ENCODE measurements at places on chromosomes 12 and 14. TPM values are rescaled to one million over a fixed set of nuclear protein-coding genes. Genes with fewer than 3 reads are reported as not detected.
A peak's percentile ranks its signal among the peaks of the same experiment; 100 is the strongest.

GRCh38 chr12:14211947-14212387 is 153.5 kb upstream of the ATF7IP start:
- no peak overlapping the region for H3K4me3 ChIP-seq
- H3K4me1 ChIP-seq, result no peaks in the 10 kb centered on the region
- no peak for DNase-seq
- H3K27me3 ChIP-seq, result no peaks in the 10 kb centered on the region
- H3K36me3 ChIP-seq, result no peaks in the 10 kb centered on the region

DNA sequence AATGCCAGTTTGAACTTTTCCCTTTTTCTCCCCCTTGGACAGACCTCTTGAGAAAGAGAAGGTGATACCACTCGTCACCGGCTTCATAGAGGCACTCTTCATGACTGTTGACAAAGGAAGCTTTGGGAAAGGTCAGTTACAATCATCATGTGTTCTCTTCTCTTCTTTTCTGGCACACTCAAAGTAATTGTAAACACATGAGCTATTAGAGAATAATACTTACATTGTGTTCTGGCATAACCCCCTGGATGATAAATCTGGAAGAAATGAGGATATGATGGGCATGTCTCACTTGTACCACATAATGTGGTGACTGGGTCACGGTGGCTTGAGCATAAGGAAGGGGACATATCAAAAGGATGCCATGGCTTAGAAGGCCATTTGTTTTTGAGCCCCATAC is 20.0 kb downstream of the UTP20 start:
- no peaks in the 10 kb centered on the region for H3K27me3 ChIP-seq
- no peak for DNase-seq
- H3K27ac ChIP-seq, result no peak overlapping the region
- no peak overlapping the region for H3K4me3 ChIP-seq
- no peaks in the 10 kb centered on the region for H3K4me1 ChIP-seq
- H3K36me3 ChIP-seq, result peaks cover 9% of the 10 kb centered on the region

DNA sequence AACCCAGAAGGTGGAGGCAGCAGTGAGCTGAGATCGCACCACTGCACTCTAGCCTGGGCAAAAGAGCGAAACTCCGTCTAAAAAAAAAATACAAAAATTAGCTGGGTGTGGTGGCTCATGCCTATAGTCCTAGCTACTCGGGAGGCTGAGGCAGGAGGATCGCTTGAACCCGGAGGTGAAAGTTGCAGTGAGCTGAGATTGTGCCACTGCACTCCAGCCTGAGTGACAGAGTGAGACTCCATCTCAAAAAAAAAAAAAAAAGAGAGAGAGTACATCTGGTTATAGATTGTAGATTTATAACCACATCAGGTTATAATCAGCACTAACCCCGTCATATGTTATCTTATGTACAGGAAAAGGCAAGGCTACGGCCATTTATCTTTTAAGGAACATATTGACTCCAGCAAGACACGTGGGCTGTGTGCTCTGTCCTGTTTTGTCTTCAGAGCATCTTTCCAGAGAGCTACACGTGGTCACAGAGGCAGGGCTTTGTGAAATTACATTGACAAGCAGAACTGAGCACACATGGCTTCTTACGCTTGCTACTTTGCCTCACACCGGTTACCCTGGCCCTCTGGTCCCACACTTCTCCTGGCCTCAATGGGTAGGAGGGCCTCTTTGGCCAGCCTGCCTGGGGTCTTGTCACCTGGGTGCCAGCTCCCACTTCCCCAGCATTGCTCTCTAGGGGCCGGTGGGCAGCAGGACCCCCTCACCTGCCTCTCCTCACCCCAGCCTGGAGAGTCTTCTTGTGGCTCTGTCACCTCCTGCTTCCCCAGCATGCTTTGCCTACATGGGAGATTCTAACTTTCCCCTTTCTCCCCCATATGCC is 6.8 kb upstream of the DYNC1H1 start:
- no peak for DNase-seq
- peaks cover 6% of the 10 kb centered on the region for H3K4me1 ChIP-seq
- H3K4me3 ChIP-seq, result no peak overlapping the region
- no peak overlapping the region for H3K27ac ChIP-seq
- no peaks in the 10 kb centered on the region for H3K27me3 ChIP-seq

DNA sequence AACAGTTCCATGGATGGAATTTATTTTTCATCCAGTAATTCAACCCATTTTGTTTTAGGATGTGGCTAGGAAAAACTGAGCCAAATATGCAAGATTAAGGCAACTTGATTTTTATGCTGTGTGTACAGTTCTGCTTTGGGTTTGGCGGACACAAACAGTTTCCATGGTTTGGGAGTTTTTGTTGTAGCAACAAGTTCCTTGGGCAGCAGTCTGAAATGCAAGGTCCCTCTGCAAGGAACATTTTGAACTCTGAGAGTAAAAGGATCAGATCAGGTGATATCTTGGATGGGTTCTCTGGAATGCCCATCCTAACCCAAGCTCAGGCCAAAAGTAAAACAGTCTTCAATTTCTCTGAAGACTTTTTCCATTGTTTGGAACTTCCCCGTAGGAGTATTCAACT is 161.2 kb downstream of the TMX1 start:
- no peak overlapping the region for H3K27ac ChIP-seq
- H3K4me3 ChIP-seq, result no peak overlapping the region
- peaks cover under 1% of the 10 kb centered on the region for H3K4me1 ChIP-seq

DNA sequence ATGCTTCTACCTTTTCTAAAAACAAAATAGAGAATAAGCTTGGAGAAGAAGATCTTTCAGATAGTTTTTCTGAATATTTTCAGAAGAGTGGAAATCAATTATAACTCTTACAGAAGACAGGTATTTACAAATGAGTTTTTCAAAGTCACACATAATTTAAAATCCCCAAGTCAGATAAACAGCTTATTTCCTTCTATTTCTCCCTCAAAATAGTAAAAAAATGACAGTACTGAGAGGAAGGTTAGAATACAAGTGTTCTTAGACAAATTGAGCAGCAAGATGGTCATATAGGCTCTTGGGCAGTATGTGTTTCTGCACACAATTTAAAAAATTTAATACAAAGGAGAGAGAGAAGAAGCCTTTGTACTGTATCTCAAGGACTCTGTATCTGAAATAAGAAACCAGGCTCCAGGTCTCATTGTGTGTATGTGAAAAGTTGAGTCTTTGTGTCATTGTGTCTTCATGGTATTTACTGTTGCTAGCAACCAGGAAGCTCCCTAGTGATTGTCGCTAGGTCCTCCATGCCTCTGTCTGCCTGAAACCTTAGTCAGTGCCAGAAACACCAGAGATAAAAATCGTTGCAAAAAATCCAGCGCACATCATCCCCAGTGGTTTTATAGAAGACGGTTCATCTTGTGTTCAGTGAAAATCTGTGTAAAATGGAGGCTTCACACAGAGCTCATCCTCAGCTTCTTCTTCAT is 12.9 kb upstream of the TUBA1A start:
- no peaks in the 10 kb centered on the region for H3K36me3 ChIP-seq
- H3K4me3 ChIP-seq, result peak overlapping the region; percentile 15

The GLIPR1L1 gene
- not detected for total RNA-seq

The CCDC184 gene
- total RNA-seq, result 1.5 TPM

- no peak overlapping the region for H3K27ac ChIP-seq
- DNase-seq, result no peak
- H3K4me3 ChIP-seq, result no peak overlapping the region
- H3K4me1 ChIP-seq, result peaks cover 15% of the 10 kb centered on the region
Observed at GRCh38 chr12:93844164-93844784, 167.1 kb downstream of the CRADD start.

- H3K27ac ChIP-seq, result no peak overlapping the region
- H3K4me3 ChIP-seq, result no peak overlapping the region
- no peaks in the 10 kb centered on the region for H3K27me3 ChIP-seq
- peaks cover 55% of the 10 kb centered on the region for H3K4me1 ChIP-seq
Observed at GRCh38 chr14:24435192-24435810, 5.5 kb downstream of the KHNYN start.

GRCh38 chr14:93936245-93936644 is 9.1 kb downstream of the FAM181A start:
- H3K36me3 ChIP-seq, result peaks cover 82% of the 10 kb centered on the region
- H3K4me3 ChIP-seq, result no peak overlapping the region
- no peak for DNase-seq
- H3K27ac ChIP-seq, result no peak overlapping the region
- peaks cover 10% of the 10 kb centered on the region for H3K27me3 ChIP-seq

DNA sequence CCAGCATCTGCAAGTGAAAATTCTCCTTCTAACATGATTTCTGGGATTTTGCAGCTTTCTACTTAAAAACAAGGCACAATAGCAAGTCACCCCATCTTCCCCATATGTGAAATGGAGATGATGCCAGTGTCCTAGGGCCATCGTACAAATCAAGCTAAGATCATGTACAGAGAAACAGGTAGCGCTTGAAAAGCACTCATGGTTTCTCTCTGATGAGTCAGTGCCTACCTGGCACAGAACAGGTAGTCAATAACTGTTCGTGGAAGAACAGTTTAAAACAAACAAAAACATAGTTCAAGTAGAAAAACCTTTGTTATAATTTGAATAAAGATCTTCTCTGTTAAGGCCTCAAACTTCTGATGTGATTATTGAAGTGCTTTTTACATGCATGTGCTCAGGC is 46.9 kb downstream of the RAD52 start:
- H3K4me3 ChIP-seq, result no peak overlapping the region
- H3K27ac ChIP-seq, result no peak overlapping the region
- no peak for DNase-seq

DNA sequence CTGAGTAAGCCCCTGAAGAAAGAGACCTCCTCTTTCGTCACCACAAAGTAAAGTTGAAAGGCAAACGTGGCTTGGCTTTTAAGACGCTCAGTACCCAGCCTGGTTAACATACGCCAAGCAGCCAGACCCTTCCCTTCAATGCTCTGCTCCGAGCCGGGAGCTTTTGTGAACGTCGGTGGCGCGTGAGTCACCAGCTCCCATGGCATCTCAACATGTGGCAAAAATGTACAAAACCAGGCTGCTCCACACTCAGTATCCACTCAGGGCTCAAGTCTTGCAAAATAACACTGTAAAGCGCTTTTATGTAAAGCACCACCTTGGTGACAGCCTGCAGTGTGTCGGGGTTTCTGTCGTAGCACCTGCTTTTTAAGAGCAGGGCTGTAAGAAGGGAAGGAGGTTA is 89.0 kb downstream of the SETD3 start:
- DNase-seq, result no peak
- H3K36me3 ChIP-seq, result peaks cover 16% of the 10 kb centered on the region
- no peak overlapping the region for H3K4me3 ChIP-seq

The SGPP1 gene
- 8.5 TPM for total RNA-seq

GRCh38 chr12:116818341-116818856 is 62.8 kb downstream of the HRK start:
- H3K27ac ChIP-seq, result peak overlapping the region; percentile 90
- H3K27me3 ChIP-seq, result no peaks in the 10 kb centered on the region
- peak overlapping the region; percentile 89 for H3K4me3 ChIP-seq
- H3K4me1 ChIP-seq, result peaks cover 11% of the 10 kb centered on the region
- peak; percentile 58 for DNase-seq
- no peaks in the 10 kb centered on the region for H3K36me3 ChIP-seq

The RPGRIP1 gene
- total RNA-seq, result 0.21 TPM

- H3K27ac ChIP-seq, result peak overlapping the region; percentile 68
- H3K4me3 ChIP-seq, result peak overlapping the region; percentile 12
- H3K27me3 ChIP-seq, result no peaks in the 10 kb centered on the region
- H3K36me3 ChIP-seq, result no peaks in the 10 kb centered on the region
- DNase-seq, result no peak
Observed at GRCh38 chr12:96212456-96213375, 18.5 kb downstream of the ELK3 start.

The RERG gene
- total RNA-seq, result 2.9 TPM

DNA sequence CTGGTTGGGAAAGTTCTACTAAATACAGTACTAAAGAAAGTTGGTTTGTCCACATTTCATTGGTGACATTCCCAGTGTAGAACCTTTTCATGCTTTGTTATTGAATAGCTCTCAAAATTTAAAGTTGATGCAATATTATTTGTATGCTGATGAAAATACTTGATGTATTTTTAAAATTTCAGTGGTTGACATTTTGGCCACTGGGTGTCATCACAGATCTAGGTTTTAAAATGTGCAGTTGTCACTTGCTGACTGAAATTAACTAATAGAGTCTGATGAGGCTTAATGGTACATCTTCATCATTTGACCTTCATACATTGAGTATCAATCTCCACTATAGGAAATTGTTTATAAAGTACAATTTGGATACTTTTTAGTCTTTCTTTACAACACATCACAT is 37.1 kb downstream of the CMAS start:
- H3K4me1 ChIP-seq, result no peaks in the 10 kb centered on the region
- DNase-seq, result no peak
- H3K27ac ChIP-seq, result no peak overlapping the region

- no peaks in the 10 kb centered on the region for H3K36me3 ChIP-seq
- H3K27me3 ChIP-seq, result no peaks in the 10 kb centered on the region
- H3K4me3 ChIP-seq, result peak overlapping the region; percentile 92
- no peak for DNase-seq
- H3K27ac ChIP-seq, result peak overlapping the region; percentile 85
- H3K4me1 ChIP-seq, result peaks cover 20% of the 10 kb centered on the region
Observed at GRCh38 chr12:42144158-42144407, 591 bp downstream of the GXYLT1 start.

- H3K4me3 ChIP-seq, result no peak overlapping the region
- H3K27ac ChIP-seq, result no peak overlapping the region
- no peak for DNase-seq
Observed at GRCh38 chr14:104087505-104087904, 2.0 kb downstream of the ASPG start.

GRCh38 chr14:69643430-69644200 is 32.2 kb downstream of the SUSD6 start:
- H3K4me1 ChIP-seq, result peaks cover 14% of the 10 kb centered on the region
- no peaks in the 10 kb centered on the region for H3K36me3 ChIP-seq
- no peaks in the 10 kb centered on the region for H3K27me3 ChIP-seq
- peak overlapping the region; percentile 57 for H3K27ac ChIP-seq

The CLEC7A gene
- 31.5 TPM for total RNA-seq

DNA sequence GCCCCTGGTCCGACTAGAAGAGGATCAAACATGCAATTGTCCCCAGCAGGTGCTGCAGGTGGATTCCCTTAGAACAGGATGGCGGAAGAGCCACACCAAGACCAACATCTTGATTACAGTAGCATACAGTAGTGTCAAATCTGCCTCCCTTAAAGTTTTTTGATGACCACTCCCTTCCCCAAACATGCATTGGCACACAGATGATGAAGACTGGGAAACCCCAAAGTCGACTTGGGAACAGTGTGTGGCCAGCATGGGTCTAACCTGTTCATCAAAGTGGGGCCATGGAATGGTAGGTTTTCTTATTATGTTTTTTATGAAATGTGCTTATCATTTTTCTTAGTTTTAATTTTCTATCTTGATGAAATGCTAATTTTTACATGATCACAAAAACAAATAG is 8.8 kb downstream of the PLXNC1 start:
- H3K27ac ChIP-seq, result no peak overlapping the region
- no peak for DNase-seq
- no peaks in the 10 kb centered on the region for H3K27me3 ChIP-seq
- no peak overlapping the region for H3K4me3 ChIP-seq
- H3K4me1 ChIP-seq, result no peaks in the 10 kb centered on the region

The TAS2R42 gene
- not detected for total RNA-seq

The GATC gene
- total RNA-seq, result 10.6 TPM

- H3K27me3 ChIP-seq, result no peaks in the 10 kb centered on the region
- no peak overlapping the region for H3K27ac ChIP-seq
- H3K4me1 ChIP-seq, result peaks cover 12% of the 10 kb centered on the region
- no peak for DNase-seq
Observed at GRCh38 chr14:72543341-72543740, 350.6 kb downstream of the DPF3 start.
